ENCODE measurements at places on chromosomes 4 and X. TPM values are rescaled to one million over a fixed set of nuclear protein-coding genes. Genes with fewer than 3 reads are reported as not detected.

GRCh38 chr4:154640999-154641398 is 28.5 kb upstream of the FGG start:
- no peak for DNase-seq

DNA sequence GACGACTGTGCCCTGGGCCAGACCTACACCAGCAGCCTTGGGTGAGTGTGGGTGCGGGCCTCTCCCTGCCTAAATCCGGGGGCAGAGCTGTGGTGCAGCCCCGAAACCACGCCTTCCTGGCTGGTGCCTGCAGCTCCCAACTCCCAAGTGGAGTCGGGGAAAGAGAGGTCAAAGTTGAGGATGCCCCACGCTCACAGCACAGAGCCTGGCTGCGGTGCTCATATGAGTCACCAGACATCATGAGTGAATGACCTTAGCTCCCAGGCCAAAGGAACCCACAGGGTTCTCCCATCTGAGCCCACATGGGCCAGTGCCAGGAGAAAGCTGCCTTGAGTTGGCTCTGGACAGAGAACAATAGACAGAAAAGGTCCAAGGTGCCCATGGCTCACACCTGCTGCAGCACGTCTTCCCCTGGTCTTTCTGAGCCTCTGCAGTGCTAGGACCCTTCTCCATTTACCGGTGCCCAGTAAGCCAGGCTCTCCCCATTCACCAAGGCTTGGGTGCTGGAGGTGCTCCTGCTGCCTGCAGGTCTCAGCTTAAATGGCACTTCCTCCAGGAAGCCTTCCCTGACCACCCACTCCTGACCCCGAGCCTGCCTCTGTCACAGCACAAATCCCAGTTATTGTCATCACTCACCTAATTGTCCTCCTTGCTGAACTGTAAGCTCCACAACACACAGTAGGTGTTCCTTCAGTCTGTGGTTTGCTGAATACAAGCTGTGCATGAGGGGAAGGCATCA is 224.2 kb downstream of the AFAP1 start:
- DNase-seq: no peak

DNA sequence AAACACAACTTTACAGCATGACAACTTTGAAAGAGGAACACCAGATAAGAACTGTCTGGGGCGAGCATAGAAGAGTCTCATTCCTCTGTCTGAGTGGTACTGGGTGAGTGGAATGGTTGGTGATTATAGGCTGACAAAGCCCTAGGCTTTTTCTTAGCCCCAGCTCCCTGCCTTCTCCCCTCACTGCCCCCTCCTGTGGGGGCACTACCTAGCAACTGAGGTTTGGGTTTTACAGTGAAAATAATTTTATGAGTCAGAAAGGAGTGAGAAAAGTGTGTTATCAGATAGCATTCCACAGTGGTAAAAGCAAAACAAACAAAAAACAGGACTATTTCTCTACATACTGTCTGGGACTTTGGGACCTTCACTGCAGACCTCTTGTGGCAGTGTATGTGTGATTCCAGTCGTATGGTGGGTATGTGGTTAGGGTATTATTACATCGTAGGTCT is 10.5 kb upstream of the TMEM165 start:
- DNase-seq: no peak

MAP7D2 gene
- total RNA-seq: not detected

DNA sequence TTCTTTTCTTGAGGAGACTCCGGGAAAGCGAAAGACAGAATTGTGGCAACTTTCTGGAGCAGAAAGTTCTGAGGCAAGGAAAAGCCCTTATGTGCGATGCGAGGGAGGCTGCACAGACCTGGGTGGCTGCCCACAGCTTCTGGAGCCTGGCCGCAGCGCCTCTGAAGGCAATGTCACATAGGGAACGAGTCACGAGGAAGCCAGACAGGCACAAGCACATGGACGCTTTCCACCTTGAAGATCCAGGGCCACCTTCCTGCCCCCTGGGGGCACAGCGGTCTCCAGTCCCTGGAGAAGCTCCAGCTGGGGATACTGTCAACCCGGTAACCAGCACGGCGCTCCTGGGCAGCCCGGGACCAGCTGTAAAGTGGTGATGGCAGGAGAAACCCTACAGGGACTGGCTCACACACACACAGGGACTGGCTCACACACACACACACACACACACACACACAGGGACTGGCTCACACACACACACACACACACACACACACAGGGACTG is 69.8 kb downstream of the MTNR1A start:
- DNase-seq: no peak

DNA sequence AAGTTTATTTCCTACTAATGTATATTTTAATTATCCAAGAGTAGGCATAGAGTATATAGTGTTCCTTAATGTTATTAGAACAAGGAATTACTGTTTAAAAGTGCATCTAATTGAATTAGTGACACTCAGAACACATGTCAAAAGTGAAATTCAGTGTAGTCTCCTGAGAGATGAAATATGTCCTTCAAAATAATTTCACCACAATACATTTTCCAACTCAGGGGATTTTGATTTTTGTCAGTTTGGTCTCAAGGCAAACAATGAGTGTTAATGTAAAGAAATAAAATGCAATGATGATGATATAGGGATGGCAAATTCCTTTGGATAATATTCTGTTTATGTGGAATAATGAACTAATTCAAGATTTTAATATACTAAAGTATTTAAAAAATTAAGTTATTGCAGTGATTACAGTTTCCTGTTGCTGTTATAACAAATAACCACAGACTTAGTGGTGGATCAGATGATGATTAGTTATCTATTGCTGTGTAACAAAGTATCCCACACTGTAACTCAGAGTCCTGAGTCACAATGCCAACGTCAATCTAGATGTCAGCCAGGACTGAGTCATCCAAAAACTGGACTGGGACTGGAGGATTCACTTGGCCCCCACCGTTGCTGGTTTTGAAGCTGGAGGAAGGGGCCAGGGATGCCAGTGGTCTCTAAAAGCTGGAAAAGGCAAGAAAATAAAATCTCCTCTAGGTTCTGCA is 148.0 kb upstream of the SLC7A11 start:
- DNase-seq: no peak

GRCh38 chr4:26985873-26986272 is 125.2 kb downstream of the STIM2 start:
- peak; percentile 71 for DNase-seq

- DNase-seq: no peak
Observed at GRCh38 chr4:179663641-179664429, 2221.6 kb upstream of the AGA start.

SPANXD gene
- not detected for total RNA-seq

SPANXN3 gene
- total RNA-seq: not detected

USP51 gene
- 2.7 TPM for total RNA-seq

IL21 gene
- not detected for total RNA-seq

DNA sequence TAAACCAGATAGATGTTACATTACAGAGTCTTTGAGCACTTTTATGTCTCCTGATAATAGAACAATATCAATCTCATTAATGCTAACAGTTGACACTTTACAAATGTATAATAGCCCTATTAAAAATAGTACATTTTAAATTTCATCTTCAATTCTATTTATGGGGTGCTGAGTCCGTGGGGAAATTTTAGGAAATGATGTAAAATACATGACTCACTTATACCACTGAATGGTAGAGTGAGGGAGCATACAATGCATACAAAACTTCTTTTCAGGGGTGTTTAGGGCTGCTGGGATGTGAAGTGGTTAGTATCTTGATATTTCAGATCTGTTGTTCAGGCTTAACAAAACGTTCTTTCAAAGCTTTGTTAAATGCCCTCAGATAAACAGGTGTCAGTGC is 696.2 kb downstream of the TRAM1L1 start:
- DNase-seq: no peak

GRCh38 chr4:5952286-5952974 is 59.5 kb upstream of the CRMP1 start:
- DNase-seq: no peak

GRCh38 chr4:34720571-34720970 is 1523.7 kb downstream of the ARAP2 start:
- peak; percentile 10 for DNase-seq

Measured in OCI-LY7 (cell line).